ENCODE measurements at places on chromosomes 1 and 21.

DNA sequence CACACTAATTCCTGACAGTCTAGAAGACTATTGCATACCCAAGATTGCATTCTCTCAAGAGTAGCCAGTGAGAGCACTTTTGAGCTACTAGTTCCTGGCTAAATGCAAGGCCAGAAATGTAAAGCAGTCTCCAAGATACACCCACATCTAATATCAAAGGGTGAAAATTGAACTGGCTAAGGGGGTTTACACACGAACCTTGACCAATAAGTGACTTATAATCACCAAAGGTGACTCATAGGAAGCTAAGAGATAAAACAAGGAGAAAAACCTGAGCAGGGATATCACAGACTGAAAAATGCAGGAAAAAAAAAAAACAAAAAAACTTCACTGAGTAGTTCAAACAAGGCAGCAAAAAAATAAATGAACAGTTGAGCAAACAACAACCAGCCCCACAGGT is 172.2 kb upstream of the RRP15 start:
- no peak for DNase-seq

- no peak for DNase-seq
These were observed 18.8 kb downstream of the TMPRSS15 start for GRCh38 chr21:18384771-18385170.

DNA sequence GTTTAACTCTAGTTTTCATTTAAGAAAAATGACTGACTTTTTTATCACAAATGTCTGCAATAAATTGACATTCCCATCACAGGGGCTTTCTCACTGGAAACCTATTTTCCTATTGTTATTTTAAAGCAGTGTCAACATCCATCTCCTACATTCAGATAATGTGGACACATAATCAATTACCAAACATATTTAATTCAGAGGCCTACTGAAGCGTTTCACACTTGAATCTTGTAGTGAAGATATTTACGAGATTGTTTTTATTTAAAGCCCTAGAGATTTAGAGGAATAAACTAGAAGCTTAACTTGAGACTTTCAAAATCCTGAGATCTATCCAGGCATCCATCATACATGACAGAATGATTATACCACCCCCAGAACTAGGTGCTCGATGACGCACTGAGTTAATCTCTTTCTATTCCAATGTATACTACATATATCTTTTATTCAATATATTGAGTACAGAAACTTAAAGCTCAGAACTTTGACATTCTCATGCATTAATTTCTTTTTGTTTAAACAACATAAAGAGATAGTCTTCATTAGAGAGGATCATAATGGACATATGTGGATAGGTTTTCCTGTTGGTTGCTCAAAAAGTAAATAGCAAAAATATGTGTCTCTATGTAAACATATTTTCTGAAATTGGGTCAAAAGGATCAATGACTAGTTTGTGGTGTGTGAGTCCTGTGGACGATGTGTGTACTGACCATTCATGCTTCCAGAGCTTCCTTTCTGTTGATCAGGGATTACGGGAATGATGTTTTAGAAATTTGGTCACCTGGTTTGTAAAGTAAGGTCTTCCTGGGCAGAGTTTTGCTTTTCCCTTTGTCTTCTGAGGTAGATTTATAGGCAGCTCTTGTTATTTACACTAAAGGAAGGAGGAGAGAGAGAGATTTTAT is 171.5 kb upstream of the HMCN1 start:
- DNase-seq, result no peak

DNA sequence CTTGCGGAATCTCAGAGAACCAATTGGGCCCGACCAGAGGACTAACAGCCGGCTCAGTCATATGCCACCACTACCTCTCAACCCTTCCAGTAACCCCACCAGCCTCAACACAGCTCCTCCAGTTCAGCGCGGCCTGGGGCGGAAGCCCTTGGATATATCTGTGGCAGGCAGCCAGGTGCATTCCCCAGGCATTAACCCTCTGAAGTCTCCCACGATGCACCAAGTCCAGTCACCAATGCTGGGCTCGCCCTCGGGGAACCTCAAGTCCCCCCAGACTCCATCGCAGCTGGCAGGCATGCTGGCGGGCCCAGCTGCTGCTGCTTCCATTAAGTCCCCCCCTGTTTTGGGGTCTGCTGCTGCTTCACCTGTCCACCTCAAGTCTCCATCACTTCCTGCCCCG is 49.8 kb downstream of the ACP6 start:
- no peak for DNase-seq

GRCh38 chr1:26529655-26530409 is at the start of gene RPS6KA1:
Gene RPS6KA1 (plus strand): TSS chr1:26529761. CDS start chr1:26529921, 160 bp downstream.
- peak; percentile 67 for DNase-seq

DNA sequence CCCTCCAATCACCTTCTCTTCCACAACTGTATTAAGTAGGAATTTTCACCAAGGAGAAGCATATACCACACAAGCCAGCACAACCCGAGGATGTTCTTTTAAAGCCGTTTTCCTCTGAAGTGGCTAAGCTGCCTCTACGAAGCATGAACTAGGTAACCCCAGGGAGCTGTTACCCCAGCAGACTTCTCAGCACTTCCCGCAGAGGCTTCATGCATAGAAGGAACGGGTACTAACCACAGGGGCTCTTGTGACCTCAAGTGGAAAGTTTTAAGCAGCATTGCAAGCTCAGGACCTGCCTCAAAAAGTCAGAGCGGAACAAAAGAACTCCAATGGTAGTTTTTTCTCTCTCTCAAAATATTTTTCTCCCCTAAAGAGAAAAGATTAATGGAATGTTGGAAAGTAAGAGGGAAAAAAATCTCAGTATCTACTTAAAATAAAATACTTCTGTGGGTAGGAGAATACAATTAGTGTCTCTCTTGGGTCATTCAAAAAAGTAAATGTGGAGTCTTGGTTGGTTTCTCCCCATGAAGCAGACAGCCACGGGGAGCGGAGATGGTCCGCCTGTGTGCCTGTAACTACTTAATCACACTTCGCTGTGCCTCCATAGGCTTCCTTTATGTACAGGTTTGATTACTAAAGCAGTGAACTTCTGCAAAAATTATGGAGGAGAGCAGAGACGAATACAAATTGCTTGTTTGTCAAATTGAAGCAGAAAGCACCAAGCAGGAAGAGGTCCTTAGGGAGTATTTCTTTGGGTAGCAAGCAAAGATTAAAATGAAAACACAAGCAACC is 40.9 kb downstream of the STX6 start:
- no peak for DNase-seq

DNA sequence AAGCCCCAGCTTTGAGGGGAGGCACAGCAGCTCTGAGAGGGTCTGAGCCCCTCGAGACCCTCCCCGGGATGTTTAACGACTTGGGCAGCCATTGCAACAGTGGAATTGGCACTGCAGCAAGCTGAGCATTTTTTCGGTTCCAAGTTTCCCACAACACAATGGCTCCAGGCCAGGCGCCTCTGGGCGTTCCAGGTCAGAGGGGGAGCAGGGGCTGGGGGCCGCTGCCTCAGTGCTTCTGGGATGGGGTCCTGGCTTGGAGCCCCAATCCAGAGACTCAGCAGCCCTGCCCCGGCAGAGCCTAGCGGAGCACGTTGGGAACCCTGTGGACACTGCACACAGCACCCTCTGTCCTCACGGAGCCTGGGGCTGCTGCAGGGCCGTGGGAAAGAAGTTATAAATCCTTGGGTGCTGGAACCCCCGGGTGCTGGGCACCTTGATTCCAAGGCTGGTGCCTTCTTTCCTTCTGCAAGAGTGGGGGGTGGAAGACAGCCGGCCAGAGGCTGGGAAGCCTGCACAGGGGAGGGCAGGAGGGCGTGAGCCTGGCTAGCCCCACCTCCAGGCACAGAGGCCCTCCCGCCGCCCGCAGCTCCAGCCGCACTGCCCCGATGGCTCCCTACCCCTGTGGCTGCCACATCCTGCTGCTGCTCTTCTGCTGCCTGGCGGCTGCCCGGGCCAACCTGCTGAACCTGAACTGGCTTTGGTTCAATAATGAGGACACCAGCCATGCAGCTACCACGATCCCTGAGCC is 50.1 kb downstream of the COL18A1 start:
- no peak for DNase-seq

GRCh38 chr1:118504867-118505266 is 319.8 kb upstream of the SPAG17 start:
- no peak for DNase-seq

All from stimulated activated CD4-positive, alpha-beta T cell treated with anti-CD3 and anti-CD28 coated beads, Interleukin-4, amount 100 ng/mL, for 1 hour (primary cell).